ENCODE measurements at places on chromosomes 4 and X.

GRCh38 chr4:4379540-4380087 lies 7.3 kb upstream of the NSG1 start:
- DNase-seq: no peak

GRCh38 chrX:17860811-17861488 lies at the start of gene RAI2:
RAI2 (minus strand) TSS chrX:17861298; CDS start chrX:17802010, 59,288 bp downstream.
- DNase-seq: no peak

- DNase-seq: no peak
These were observed 27.4 kb downstream of the TET2 start for GRCh38 chr4:105174098-105174497.

- DNase-seq: no peak
These were observed 26.5 kb downstream of the RASSF6 start for GRCh38 chr4:73593631-73594241.

DNA sequence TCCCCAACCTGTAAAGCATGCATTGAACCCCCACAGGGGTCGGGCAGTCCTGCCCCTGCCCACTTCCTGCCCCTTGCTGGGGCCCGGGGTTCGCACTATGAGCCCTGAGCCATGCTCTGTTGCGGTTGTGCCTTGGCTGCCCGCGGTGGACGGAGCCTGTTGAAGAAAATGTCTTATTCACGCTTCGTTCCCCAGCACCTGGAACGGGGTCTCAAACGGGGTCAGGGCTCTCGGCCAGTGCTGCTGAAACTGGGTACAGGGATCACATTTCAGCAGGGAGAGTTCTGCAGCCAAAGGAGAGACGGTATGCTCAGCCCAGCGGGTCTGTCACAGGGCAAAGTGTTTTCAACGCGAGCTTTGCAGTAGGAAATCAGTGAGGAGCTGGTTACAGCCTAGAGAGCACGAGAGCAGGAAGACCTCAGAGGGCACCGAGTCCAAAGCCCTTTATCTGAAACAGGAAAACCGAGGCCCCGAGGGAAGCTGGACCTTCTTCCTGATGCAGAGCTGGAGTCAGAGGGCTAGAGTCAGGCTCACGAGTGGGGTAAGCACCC lies 46.3 kb upstream of the AFAP1 start:
- no peak for DNase-seq

Measured in COLO829 (cell line).